Activated naive CD4-positive, alpha-beta T cell (primary cell): ENCODE measurements at places on chromosomes 5 and 9.

- DNase-seq, result no peak
These were observed 3.5 kb downstream of the NRG2 start for GRCh38 chr5:140039561-140039960.

DNA sequence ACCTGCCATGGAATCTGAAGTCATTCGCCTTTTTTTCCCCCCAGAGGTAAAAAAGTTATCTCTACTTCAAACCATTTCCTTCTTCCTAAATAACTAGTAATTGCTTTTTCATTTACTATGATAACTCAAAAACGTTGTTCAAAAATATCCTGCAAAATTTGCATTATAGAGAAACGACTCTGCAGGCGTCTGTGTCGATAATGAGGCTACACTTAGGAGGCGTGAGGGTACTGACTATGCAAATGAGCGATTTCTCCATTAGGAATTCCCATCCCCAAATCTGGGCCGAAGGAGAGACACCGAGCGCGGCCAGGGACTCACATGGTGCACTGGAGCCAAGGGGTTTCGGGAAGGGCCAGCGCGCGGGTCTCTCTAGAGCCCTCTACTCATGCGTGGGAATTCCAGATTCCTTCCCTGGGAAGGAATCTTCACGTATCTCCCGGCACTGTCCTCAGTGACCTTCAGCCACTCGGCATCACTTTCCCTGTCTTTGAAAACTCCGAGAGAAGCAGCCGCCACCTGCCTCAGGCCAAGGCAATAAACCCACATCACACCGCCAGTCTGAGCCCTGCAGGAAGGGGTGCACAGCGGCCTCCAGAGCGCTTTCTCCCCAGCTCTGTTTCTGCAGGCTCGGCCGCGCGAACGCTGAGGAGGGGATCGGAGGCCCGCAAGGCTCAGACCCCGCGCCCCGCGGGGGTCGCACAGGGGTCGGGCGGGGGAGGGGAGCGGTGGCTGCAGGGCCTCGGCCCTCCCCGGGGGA, 718 bp upstream of the DENND4C start:
- peak; percentile 11 for DNase-seq

DNA sequence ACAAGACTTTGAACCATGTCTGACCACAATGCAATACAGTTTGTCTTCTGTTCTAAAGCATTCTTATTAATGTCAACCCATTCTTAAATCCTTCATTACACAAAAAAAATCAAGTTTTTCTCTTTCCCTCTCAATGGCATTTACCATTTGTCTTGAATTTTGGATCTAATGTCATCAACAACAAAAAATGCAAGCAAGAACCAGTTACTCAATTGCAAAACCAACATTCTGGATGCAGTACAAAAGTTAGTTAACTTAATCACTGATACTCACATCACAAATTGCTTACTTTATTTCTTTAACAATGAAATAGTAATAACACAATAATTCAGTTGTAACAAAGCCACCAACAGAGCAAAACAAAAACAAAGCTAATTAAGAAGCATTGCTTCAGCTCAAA, 6.0 kb downstream of the C9orf40 start:
- DNase-seq, result no peak

GRCh38 chr9:136678624-136679023, 8.6 kb downstream of the AGPAT2 start:
- DNase-seq, result no peak

DNA sequence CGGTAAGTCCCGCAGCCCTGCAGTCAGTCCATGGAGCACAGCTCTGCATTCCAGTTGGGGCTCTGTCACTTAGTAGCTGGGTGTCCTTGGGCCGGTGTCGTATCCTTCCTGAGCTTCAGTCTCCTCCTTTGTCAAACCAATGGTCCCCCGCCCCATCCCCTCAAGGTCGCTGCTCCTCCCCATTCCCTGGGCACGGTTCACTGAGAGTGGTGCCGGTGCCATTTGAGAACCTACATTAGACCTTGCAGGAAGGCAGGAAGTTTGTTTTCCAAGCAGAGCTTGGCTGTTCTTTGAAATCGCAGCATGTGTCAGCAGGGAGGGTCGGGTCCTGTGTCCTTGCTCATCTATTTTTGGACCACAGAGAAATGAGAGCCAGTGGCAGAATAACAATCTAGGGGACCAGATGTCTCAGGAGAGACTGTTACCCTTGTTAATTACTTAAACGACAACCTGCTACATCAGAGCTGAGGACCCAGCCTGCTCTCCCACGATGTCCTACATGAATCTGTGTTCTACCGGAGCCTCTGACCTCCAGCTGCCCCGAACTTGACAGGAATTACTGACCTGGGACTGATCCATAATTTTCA, 21.7 kb upstream of the BARHL1 start:
- DNase-seq, result no peak

DNA sequence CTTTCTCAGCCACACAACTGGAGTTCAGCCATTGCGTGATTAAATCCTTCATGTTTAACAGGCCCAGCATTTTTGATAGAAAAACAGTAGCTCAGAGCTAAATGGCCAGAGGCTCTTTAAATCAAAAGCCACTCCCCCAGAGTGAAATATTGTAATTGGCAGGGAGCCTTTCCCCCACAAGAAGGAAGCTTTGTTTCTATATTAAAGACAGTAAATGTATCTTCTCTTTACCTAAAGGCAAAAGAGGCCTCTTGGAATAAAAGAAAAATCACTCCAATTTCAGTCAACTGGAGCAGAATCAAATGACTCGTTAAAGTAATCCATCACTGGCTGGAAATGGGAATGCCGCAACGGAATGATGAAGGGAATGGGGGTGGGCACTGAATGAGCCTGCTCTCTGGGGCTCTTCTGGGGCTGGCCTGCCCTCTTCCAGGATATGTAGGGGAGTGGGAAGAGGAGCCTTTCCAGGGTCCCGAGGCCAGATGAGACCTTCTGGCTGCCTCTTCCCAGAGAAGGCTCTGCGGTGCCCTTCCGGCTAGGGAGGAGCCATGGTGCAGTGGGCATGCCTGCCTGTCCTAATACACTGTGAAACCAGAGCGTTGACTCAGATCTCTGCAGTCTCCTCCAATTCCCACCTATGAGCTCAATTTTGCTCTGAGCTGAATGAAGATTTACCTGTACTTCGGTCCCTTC, 45.2 kb downstream of the ANKDD1B start:
- no peak for DNase-seq

DNA sequence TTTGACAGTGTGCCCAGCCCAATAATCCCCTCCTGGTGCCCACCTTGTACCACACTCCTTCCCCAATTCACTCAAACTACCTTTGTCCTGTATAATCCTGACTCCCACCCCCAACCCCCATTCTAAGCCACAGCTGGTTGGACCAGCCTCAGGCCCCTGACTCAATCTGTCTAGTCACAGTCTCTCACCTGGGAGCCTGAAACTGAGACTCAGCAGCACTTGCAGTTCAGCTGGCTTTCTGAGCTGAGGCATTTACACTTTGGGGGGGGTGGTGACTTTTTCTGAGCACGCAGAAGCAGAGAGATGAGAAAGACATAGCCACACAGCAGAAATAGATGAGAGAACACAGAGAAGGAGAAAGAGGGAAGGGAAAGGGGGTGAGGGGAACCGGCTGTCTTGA, 247.3 kb downstream of the MAN2A1 start:
- DNase-seq, result no peak

- no peak for DNase-seq
These were observed 326.4 kb upstream of the TARS1 start for GRCh38 chr5:33114361-33114760.

DNA sequence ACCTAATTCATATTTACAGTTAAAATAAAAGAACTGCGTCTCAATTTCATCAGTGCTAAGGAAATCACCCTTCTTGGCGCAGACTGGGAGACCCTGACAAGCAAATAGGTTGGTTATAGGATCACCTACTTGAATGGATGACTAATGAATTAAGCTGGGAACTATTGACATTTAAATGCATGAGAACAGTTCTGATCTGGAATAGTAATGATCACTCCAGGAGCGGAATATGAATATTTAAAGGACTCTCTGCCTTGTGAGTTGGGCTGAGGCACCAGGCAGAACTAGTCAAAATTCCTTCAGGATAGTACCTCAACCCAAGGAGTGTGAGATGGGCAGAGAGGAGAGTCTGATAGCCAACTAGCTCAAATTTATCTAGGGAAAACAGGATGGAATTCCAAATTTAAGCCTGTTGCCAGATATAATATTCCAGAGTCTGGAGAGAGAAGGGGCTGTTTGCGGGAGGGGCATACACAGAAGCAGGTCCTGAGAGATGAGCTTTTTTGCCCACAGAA, 364.4 kb downstream of the CSNK1G3 start:
- DNase-seq, result no peak

DNA sequence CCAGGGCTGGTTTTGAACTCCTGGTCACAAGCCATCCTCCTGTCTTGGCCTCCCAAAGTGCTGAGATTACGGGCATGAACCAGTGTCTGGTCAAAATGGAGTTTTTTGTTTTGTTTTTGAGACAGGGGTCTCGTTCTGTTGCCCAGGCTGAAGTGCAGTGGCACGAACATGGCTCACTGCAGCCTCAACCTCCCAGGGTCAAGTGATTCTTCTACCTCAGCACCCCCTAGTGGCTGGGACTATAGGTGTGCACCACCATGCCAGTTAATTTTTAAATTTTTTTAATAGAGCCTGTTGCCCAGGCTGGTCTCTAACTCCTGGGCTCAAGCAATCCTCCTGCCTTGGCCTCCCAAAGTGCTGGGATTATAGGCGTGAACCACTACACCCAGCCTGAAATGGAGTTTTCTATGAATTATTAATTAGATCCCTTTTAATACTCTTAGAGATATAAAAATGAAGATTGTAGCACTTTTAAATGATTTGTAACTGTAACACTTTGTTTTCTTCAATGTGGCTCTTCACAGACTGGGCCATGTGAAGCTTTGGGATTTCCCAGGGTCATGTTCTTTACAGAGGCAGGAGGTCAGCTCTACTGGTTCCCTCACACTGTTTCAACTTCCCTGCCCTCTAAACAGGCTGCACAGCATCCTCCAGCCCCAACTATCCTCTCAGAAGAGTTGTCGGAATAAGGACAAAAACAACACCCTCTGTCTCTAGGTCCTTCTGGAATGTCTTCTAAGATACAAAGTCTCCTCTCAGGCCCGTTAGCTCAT, 32.7 kb upstream of the SPARC start:
- no peak for DNase-seq

DNA sequence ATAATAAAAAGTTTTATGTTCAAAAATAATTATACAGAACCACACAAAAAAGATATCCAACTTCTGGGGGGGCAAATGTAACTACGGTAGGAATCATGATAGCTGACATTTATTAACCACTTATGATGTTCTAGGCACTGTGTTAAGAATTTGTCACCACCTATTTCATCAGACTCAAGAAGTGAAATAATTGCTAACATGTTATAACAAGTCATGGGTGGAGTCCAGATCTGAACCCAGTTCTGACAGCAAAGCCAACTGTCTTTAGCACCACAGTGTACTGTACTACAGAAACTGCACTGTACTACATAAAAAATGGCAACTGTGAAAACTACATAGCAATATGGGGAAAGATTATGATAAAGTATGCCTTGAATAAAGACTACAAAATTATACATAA, 3.0 kb upstream of the SAP30L start:
- no peak for DNase-seq

DNA sequence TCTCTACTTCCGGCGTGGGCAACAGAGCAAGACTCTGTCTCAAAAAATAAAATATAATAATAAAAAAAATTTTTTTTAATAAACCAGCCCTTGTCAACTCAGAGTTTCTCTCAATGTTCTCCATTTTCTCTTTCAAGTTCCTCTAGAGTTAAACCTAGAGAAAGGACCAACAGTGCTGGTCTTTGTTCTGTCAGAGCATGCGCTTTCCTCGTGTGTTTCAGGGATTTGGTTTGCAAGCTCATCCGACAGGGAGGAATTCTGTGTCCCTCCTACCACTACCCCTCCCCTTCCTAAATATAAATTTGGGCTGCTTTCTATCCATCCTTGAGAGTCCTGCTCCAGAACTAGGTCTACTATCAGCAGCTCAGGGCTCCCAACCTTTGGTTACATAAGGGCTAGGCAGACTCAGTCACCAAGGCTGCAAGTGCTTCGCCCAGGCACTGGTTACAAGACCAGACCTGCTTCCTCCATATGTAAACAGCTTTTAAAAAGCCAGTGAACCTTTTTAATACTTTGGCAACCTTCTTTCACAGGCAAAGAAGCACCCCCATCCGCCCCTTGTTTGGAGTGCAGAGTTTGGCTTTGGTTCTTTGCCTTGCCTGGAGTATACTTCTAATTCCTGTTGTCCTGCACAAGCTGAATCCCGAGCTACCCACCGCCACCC, 13.5 kb downstream of the SETX start:
- no peak for DNase-seq
